ENCODE measurements at places on chromosomes 2 and 18.

- DNase-seq: no peak
Measured at GRCh38 chr2:47656715-47657600, 126.0 kb upstream of the MSH6 start.

GRCh38 chr2:200689115-200689514 is 103.3 kb downstream of the AOX1 start:
- no peak for DNase-seq

- no peak for DNase-seq
Measured at GRCh38 chr2:75421986-75422385, 138.8 kb downstream of the EVA1A start.

GRCh38 chr2:217438136-217438535 is 564.7 kb downstream of the TNS1 start:
- DNase-seq: no peak

GRCh38 chr18:6161549-6161948 is 253.2 kb downstream of the L3MBTL4 start:
- DNase-seq: no peak

- no peak for DNase-seq
Measured at GRCh38 chr2:42622943-42623676, 54.7 kb downstream of the MTA3 start.

DNA sequence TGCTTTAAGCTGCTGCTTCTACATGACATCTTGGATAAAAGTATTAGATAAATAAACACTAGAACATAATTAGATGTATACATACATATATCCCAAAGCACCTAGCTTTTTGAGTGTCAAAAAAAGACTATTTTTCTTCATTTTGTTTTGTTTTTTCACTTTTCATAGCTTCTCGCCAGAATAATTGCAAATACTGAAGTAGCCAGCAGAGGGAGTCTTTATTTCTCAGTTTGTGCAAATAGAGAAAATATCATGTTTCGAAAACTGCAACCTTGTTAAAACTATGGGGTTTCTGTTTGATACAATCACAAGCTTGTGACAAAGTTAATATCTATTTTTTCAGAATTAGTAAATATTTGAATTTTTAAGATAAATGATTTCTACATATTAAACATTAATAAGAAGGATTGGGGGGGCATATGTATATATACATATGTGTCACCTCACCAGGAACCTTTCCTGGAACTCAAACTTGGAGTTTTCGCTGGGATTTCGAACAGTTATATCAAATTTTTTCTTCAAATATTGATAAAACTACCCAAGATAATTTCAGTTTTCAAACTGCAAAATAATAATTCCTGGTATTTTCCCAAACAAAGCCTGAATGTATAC is 61.0 kb downstream of the GRB14 start:
- DNase-seq: no peak

DNA sequence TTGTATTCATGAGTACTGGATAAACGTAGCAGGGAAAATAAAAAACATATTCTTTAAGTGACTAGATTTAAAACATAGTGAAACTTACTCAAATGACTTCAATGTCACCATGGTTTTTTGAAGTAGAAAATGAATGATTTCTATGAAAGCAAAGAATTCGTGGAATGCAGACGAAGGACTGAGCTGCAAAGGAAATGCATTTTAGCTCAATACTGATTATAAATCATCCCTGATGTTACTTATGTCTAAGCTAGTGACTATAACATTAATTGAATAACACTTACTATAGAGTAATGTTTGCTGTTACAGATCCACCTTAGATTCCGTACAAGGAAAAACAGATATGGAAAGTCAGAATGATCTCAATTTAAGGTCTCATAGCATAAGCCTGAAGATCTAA is 1257.7 kb upstream of the CDH2 start:
- DNase-seq: no peak

DNA sequence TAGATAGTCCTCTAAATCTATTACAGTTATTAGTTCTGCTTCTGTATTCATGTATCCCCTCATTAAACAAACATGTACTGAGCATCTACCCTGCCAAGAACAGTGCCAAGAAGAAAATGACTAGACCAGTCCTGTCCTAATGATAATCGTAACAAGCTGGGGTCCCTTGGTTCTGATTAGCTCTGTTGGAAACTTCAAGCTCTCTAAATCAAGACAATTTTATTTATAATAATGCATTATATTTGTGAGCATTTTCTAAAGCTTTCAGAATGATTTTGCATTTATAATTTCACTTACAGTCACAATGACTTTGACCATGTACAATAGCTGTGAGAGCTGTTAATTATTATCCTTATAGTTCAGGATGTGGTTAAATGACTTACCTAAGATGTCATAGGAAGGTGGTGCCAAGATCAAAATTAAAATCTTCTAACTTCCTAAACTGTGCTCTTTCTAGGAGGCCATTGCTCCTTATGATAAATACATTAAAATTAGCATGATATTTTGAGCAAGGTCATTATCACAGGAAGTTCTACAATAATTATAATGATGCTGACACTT is 336.5 kb upstream of the SLC39A10 start:
- no peak for DNase-seq

- DNase-seq: no peak
Measured at GRCh38 chr2:185241556-185241955, 497.0 kb upstream of the FSIP2 start.

- no peak for DNase-seq
Measured at GRCh38 chr18:59696311-59697235, 650 bp downstream of the CCBE1 start.

GRCh38 chr18:2716394-2717326 is 61.1 kb downstream of the SMCHD1 start:
- DNase-seq: no peak

DNA sequence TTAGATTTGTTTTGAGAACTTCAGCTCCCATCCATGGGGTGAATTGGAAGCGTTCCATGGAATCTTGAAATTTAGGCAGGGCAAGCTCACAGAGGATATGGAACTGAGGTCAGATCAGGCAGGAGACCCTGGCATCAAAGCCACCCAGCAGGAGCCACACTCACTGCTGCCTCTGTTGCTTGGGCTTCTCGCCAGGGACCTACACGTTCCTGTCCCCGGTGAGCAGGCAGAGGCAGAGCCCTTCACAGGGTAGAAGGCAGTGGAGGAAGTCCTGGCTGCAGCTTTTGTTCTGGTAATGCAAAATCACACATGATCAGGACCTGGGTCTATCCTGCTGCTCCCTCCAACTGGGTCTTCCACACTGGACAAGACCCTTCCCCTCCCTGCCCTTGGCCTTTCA is 42.1 kb downstream of the CAPN13 start:
- DNase-seq: no peak

GRCh38 chr18:9394046-9394445 is 59.5 kb downstream of the TWSG1 start:
- DNase-seq: no peak

GRCh38 chr2:65453916-65454315 is 21.5 kb upstream of the SPRED2 start:
- no peak for DNase-seq

GRCh38 chr2:152582081-152582480 is 135.2 kb downstream of the PRPF40A start:
- DNase-seq: no peak

GRCh38 chr18:45304558-45304957 is 310.7 kb upstream of the SLC14A2 start:
- DNase-seq: no peak

- no peak for DNase-seq
Measured at GRCh38 chr2:239570971-239571520, 170.2 kb upstream of the HDAC4 start.

GRCh38 chr2:85550486-85550885 is 10.8 kb downstream of the GGCX start:
- no peak for DNase-seq

DNA sequence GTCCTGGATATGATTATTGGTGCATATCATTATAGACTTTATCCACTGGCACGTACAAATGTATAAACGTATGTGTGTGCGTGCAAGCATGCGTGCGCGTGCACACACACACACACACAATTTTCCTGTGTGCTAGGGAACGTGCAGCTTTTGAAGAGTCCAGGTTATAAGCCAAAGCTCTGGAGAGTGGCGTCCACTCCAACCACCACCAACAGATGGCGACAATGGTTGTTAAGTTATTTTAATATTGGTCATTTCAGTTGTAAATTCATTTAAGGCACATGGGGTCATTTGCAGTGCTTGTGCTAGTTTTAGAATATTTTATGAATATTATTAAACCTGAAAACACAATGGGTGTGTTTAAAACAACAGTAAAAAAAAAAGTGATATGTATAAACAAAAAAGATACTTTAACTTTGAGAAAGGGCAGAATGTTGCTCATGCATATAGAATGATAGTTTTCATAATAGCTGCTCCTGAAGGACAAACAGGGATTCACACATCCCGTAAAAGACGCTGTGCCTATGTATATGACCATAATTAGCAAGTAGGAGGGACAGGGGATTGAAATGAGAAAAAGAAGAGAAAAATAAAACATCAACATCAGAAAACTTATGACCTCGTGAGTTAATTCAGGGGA is 124.2 kb upstream of the ITGB6 start:
- no peak for DNase-seq

DNA sequence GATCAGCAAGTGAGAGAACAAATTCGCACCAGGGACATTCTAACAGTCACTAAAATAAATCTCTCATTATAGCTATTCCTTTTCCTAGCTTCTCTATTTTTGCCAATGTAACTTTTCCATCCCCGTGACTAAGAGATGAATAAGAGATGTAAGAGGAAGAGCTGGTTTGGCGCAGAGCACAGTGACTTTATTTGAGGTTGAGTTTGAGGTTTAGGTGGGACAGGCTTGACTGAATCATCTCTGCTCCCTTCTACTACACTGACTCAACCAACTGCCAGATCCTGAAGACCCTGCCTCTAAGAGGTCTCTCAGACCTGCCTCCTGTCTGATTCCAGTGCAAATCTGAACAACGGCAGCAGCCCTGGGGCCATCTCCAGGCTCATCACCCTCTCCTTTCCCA is 28.0 kb downstream of the RFX8 start:
- no peak for DNase-seq

GRCh38 chr2:120244656-120245519 is 7.8 kb upstream of the RALB start:
- no peak for DNase-seq

GRCh38 chr2:40535972-40536371 is 84.1 kb upstream of the SLC8A1 start:
- no peak for DNase-seq

GRCh38 chr18:63234841-63235240 is 84.7 kb downstream of the BCL2 start:
- no peak for DNase-seq

DNA sequence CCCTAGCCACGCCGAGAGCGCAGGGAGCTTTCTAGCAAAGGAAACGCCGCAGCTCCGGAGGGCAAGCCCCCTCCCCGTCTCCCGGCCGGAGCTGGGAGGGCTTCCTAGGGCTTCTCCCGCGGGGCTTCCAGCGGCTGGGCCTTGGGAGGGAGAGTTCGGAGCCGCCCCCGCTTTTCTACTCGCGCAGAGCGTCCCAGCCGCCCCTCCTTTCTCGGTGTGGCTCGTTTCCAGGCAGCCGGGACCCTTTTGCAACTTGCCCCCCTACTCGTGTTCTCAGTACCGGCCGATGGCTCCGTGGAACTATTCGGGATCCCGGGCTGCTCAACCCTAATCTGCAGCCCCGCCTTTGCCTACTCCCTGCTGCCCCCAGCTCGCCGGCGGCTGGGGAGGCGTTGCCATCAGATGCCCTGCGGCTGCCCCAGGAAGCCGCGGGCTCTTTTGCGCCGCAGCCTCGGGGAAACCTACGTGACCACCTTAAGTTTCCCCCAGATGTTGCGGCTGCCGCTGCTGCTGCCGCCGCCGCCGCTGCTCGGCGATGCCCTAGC is 1.5 kb upstream of the NR4A2 start:
- DNase-seq: peak; percentile 71

GRCh38 chr2:225737556-225737955 is 338.0 kb downstream of the NYAP2 start:
- DNase-seq: no peak

GRCh38 chr2:238939521-238940403 is 91.9 kb downstream of the TWIST2 start:
- DNase-seq: no peak

DNA sequence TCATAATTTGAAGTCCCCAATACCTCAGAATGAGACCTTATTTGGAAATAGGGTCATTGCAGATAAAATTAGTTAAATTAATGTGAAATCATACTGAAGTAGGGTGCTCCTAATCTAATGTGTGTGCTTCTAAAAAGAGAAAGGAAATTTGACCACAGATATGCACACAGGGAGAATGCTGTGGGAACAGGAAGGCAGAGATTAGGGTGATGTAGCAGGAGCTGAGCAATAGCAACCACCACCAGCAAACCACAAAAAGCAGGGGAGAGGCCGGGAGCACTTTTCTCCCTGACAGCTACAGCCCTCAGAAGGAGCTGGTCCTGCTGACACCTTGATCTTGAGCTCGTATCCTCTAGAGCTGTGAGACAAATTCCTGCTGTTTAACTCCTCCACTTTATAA is 24.6 kb upstream of the SCG2 start:
- no peak for DNase-seq

DNA sequence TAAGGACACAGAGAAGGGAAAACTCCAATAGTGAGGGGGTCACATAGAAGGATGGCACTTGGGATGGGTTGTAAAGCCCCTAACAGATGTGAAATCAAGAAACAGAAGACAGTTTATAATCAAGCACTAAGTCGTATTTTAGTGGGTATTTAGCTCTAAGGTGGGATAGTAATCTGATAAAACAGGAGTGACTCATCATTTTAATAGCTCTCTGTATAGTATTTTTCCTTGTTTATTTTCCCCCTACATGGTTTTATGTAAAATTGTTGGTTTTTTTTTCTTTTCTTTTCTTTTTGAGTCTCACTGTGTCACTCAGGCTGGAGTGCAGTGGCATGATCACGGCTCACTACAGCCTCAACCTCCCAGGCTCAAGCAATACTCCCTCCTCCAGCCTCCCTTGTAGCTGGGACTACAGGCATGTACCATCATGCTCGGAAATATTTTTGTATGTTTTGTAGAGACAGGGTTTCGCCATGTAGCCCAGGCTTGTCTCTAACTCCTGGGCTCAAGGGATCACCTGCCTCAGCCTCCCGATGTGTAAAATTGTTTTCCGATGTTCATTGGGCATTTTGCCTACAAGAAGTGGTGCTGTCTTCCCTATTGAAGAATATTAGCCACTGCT is 142.6 kb upstream of the SERPINE2 start:
- no peak for DNase-seq

- DNase-seq: no peak
Measured at GRCh38 chr18:33735428-33735827, 157.4 kb downstream of the ASXL3 start.

DNA sequence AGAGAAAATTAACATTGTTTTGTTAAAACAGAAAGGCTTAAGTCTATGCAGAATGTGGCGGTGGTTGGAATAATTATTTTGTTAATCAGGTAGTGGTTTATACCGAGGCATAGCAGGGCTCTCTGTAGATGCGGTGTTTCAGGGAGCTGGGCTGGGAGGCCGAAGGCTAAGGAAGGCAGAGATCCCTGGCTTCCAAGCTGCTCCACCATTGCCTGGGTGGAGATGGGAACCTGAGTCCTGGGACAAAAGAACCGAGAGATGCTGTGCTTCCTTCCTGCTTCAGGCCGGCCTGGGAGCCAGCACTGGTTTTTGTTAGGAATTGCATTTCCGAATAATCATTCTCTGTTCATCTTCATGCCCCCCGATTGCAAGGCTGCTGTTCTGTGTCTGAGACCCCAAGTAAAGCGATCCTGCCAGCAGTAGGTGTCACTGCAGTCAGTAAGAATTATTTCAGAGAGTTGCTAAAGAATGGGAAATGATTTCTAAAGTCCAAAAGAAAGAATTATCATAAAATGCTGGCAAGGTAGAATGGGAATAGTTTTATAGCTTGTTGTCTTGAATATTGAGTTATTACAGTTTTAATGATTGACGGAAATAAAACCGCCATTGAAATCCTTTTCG is 824.9 kb downstream of the GALR1 start:
- no peak for DNase-seq
